ENCODE measurements at places on chromosomes 5 and 9. TPM values are rescaled to one million over a fixed set of nuclear protein-coding genes. Genes with fewer than 3 reads are reported as not detected.

Gene PCDHB5
- 0.19 TPM for polyA plus RNA-seq

Gene SLC36A3
- not detected for polyA plus RNA-seq

Gene SGCD
- not detected for polyA plus RNA-seq

Gene DDX4
- polyA plus RNA-seq, result not detected

Gene LCN9
- not detected for polyA plus RNA-seq

Gene MYO10
- 0.01 TPM for polyA plus RNA-seq

Gene DMRT2
- not detected for polyA plus RNA-seq

Gene PKN3
- polyA plus RNA-seq, result 0.69 TPM

Gene CDH9
- polyA plus RNA-seq, result not detected

DNA sequence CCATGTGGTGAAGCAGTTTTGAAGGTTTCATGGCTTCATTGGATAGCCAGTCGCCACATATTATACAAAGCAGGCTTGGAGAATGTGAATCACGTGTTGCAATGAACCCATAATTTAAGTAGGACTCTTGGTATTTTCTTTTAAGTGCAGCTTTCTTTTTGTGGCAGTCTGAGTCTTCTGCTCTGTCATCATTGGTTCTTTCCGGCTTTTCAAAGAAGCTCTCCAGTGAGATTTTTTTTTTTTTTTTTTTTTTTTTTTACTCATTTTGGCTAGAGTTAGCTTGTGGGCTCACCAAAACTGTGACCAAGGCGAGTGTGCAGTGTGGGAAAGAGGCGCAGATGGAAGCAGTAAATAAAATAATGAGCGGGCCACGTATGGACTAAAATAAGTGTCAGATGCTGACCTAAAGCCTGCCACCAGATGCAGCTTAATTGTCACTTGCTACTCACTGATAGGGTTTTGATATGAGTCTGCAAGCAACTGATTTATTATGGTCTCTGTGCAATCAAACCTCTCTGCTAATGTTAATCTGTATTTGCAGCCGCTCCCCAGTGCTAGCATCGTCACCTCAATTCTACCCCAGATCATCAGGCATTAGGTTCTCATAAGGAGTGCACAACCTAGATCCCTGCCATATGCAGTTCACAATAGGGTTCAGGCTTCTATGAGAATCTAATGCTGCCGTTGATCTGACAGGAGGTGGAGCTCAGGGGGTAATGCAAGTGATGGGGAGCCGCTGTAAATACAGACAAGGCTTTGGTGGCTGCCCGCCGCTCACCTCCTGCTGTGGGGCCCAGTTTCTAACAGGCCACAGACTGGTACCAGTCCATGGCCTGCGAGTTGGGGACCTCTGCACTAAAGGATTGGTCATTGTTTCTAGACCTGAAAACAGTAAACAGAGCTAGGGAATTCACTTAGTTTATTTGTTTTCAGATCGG lies 45.5 kb upstream of the LARP1 start:
- DNase-seq, result no peak

DNA sequence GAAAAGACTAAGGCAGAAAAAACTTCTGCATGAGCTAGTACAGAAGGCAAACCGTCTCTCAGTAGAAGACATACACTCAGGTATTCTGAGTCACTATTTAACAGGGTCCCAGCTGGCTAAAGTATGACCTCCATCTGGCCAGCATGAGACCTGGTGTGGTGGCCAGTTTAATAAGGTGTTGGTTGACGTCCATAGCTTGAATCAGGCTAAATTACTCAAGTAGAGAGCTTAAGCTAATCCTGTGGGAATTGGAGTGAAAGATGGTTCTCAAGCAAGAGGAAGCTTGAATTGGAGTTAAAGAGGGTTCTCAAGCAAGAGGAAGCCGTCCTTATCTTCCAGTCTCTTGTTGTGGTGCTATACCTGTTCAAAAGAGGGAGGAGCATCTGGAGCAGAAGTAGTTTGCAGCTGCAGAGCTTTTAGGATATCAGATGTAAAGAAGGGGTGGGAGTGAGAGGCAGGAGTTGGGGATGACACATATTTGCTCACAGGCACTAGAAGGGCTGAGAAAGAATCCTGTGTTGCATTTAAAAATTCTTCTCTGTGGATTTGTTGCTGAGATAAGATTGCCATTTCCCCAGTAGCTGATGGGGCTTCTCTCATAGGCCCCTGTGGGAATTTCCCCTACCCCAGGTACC lies 136.1 kb upstream of the RUSC2 start:
- no peak for DNase-seq

DNA sequence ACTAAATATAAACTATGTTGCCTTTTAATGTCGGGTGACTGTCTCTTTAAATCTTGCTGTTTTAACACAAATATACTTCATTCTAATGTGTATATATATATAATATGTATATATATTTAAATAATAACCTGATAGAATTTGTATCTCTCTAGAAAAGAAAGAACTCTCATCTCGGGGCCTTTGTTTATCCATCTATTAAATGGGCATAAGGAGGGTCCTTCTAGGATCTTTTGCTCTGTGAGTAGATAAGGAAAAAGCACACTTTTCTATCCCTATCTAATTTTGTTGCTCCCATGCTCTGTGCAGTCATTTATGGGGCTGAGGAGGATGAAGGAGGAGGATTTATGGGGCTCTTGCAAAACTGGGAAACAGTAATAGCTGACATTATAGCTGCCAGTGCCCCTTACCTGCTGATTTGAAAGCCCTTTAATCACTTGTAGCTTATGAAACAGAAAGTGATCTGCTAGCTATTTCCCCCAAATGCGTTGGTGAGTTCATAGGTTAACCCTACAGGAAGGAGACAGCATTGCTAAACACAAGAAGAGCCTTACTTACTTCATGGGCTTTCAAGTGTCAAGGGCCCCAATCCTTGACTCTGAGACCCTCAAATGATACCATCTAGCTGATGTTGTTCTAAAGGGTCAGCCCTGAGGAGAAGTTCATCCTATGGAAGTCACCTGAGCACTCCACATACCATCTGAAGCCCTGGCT lies 5.8 kb upstream of the PPARGC1B start:
- no peak for DNase-seq

- DNase-seq, result no peak
Observed at GRCh38 chr9:76571288-76571687, 112.3 kb downstream of the GCNT1 start.

- no peak for DNase-seq
Observed at GRCh38 chr5:112006721-112007120, 249.7 kb upstream of the NREP start.

GRCh38 chr5:13658761-13659160 lies 285.7 kb downstream of the DNAH5 start:
- DNase-seq, result no peak

- DNase-seq, result no peak
Observed at GRCh38 chr9:134881313-134881670, 682 bp downstream of the FCN2 start.
